ENCODE measurements at places on chromosomes 1 and 21.

DNA sequence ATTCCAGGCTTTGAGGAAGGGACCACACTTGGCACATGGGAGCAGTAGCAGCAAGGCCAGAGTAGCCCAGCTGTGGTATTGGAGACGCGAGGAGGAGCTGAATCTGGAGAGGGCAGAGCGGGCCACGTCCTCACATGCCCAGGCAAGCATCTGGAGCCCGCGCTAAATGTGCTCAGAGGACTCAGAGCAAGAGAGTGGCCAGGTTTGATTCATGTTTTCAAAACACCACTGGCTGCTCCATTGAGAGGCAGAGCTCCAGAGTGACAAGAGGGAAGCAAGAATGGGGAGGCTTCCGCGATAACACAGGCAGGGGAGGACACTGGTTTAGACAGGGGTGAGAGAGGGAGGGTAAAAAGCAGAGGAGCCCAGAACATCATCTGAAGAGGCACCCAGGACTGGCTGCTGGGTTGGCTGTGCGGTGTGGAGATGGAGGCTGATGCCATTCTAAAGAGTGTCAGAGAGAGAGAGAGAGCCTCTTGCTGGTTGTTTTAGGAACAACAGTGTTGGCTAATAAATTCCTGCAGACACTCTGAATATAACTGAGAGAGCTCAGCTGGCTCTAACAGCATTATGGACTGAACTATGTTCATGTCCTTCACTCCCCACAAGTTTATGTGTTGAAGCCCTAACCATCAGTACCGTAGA lies 32.3 kb downstream of the RCAN1 start:
- DNase-seq, result no peak

- no peak for DNase-seq
Measured at GRCh38 chr1:109466452-109467300, at the start of gene SYPL2. Gene SYPL2, plus strand, starts transcription at chr1:109466546. Its CDS starts 298 bp downstream, at chr1:109466844.

GRCh38 chr1:159869173-159869572 lies 6.7 kb upstream of the VSIG8 start:
- no peak for DNase-seq

- no peak for DNase-seq
Measured at GRCh38 chr1:90133133-90133532, 138.2 kb downstream of the ZNF326 start.

DNA sequence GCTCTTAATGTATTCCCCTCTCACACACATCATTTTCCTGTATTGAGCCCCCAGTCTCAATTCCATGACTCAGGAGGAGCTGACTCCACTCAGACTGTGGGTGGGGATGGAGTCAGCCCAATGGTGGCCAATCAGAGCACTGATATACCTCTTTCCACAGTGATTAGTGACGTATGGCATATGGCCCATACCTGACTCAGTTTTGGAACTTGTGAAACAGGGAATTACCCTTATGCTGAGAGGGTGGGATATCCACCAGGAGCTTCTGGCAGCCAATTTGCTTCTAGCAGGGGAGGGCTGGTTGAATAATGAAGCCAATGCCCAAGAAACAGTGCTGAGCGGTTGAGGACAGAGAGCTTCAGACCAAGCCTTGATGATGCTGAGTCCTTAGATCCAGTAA lies 86.4 kb upstream of the SPATA6 start:
- no peak for DNase-seq

DNA sequence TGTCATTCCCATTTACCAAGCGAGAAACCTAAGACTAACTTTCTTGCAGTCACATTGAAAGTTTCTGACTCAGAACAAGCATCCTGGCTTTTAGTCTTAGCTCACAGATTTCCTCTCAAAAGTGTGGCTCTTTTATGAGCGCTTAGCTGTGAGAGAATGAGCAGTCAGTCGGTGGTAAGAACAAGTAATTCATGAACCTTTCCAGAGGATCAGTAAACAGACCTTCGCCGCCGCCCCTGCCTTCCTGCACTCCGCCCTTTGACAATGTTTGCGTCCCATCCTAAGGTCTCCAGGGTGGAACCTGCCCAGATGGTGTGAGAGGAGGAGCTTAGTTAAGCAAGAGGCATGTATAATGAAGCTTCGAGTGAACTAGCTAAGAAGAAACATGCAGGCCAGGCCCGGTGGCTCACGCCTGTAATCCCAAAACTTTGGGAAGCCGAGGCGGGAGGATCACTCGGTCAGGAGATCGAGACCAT lies 142.4 kb downstream of the GLUL start:
- no peak for DNase-seq

- DNase-seq, result no peak
Measured at GRCh38 chr1:229886636-229887035, 180.4 kb upstream of the GALNT2 start.

All from cortex of kidney (tissue), 1 donor.